ENCODE measurements at places on chromosomes 2 and 18. TPM values are rescaled to one million over a fixed set of nuclear protein-coding genes. Genes with fewer than 3 reads are reported as not detected.

DNA sequence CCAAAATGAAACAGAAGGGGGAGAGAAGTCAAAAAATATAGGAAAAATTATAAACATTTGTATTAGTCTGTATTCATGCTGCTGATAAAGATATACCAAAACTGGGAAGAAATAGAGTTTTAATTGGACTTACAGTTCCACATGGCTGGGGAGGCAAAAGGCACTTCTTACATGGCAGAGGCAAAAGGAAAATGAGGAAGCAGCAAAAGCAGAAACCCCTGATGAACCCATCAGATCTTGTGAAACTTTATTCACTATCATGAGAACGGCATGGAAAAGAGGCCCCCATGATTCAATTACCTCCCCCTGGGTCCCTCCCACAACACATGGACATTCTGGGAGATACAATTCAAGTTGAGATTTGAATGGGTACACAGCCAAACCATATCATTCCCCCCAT is 79.1 kb downstream of the ZRANB3 start:
- DNase-seq = no peak

DNA sequence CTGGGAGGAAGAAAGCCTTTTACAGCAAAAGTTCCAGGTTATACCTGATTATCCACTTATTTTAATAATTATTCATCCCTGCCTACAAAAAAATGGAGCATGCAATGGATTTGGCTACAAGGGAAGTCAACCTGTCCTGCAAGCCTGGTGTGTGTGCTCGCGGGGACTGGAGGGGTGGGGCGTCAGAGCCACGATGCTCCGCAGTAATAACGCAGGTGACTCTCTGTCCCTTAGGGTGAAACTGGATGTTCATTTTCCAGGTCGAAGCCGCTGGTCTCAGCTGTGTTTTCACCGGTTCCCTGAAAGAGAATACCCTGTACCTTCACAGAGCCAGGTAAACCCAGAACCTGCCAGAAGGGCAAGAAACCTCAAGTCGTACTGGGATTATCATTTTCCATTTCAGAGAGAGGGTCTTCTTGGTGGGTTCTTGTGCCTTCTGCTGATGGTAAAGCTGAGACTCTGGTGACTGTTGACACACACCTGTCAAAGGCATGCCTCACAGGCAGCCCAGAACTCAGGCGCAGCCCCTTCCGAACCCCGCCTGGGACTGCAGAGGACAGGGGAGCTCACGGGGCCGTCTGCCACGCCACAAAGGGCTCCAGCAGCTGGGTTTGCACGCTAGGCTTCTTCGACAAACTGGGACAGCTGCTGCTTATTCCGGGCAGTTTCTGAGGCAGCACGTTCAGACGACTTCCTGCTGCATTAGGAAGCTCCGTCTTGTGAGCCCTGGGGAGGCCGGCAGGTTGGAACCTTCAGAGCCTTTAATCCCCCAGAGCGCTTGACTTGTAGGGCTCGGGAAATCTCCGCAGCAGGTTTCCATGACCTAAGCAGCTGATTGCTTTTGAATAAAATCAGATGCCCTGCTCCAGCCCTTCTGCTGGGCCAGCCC is 58.6 kb downstream of the KCNG2 start:
- DNase-seq = peak; percentile 43

- DNase-seq = no peak
Measured at GRCh38 chr2:70710038-70710690, 57.8 kb downstream of the ADD2 start.

DNA sequence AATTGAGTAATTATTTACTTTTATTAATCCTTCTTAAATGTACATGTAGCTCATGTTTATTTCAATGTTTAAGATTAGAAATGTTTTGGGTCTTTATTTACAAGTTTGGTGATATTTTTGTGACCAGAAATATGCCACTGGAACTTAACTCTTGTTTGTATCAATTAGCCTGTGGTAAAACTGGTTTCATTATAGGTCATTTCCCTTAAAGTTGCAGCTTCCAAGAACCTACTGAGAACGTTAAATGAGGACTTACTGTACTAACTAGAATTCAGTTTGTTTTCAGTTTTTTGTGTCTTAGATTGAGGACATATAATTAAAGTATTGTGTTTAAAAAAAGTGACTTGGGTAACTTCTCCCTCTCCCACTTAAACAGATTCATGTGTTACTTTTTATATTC is 4.3 kb downstream of the TYW5 start:
- DNase-seq = no peak

Gene SNTG2
- not detected for total RNA-seq

All from GM23248 (cell line).